ENCODE measurements at places on chromosomes 4 and X.
A peak's percentile ranks its signal among the peaks of the same experiment; 100 is the strongest.

DNA sequence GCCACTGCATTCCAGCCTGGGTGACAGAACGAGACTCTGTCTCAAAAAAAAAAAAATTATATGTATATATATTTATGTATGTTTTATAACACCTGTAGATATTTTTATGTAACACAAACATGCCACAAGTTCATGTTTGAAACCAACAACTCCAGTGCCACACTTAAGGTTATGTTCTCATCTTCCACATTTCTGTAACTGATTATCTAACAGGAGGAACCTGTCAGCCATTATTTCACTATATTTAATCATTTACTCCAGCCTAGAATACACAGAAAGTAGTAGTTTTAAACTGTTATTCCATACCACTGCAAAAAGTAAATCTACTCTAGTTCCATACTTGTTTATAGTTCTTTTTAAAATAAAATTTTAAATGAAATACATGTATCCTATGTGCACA is 32.3 kb downstream of the MCUB start:
- ATAC-seq, result no peak

DNA sequence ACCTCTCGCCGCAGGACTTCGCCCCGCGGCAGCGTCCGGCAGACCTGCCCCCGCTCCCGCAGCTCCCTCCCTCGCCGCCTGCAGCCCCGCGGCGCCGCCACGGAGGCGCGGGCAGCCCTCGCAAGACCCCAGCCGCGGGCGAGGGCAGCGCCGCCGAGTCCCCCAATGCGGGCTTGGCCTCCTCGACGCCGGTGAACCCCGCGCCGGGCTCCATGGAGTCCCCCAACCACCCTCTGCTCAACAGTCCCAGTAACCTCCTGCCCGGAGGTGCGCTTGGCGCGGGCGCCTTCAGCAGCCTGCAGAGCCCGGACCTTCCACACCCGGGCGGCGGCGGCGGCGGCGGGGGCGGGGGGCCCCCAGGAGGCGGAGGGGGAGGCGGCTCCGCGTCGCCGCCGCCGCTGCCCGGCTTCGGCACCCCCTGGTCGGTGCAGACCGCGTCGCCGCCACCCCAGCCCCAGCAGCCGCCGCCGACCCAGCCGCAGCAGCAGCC is 1.2 kb downstream of the CPEB2 start:
- ATAC-seq, result no peak

GRCh38 chrX:43612400-43612799 is 43.7 kb upstream of the MAOA start:
- ATAC-seq, result no peak

DNA sequence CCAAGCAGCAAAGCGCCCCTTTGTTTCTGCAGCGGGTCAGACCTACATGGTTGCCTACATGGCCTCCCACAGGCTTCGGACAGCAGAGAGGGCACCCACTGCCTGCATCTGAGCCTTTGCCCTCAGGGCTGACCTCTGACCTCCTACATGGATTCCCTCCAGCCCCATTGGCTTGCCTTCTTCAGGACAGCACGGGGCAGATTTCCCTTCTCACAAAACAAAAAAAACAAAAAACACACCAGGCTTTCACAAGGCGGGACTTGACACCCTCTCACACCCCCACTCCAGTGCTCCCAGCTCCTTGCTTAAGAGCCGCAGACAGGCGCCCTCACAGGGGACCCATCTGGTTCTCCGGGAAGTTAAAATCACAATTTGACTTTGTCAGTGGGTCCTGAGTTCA is 32.9 kb downstream of the ZFYVE28 start:
- no peak for ATAC-seq

DNA sequence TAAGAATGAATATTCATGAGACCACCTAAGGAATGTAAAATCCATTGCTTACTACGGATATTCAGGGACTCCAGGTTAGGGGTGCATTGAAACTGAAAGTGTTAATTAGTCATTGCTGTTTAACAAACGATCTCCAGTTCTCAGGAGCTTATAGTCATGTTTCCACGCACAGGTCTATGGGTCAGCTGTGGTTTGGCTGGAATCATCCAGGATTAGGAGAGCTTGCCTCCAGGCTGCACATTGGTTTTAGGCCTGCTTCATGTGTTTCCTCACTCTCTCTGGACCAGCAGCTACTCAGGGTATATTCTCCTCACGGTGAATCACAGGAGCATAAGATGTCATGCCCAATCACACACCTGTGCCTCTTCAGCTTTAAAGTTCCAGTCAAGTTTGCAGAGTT is 98.9 kb downstream of the ATXN3L start:
- ATAC-seq, result peak; percentile 29

- ATAC-seq, result no peak
These were observed 9.6 kb downstream of the SLC25A5 start for GRCh38 chrX:119477812-119478232.

- no peak for ATAC-seq
These were observed 35.6 kb upstream of the STX18 start for GRCh38 chr4:4577359-4577875.

DNA sequence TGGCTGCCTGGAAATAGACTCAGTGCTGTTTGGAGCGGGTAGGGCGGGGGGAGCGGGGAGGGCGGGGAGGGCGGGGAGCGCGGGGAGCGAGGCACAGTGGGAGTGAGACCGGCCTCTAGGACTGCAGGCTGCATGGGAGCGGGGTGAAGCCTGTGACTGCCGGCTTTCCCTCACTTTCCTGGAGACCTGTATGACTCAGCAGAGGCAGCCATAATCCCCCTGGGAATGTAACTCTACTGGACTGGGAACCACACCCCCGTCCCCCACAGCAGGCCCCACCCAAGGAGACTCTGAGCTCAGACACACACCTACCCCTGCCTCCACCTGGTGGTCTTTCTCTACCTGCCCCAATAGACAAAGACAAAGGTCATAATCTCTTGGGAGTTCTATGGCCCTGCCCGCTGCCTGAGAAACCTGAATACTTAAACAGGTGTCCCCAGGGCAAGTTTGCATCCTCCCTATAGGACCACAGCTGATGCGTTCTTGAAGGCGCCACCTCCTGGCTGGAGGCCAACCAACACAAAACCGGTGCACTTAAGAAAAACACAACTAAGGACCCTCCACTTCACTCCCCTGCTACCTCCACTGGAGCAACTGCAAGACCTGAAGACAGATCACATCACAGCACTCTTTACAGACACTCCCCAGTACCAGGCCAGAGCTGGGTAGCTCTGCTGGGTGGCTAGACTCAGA is 18.0 kb downstream of the HDAC8 start:
- no peak for ATAC-seq

DNA sequence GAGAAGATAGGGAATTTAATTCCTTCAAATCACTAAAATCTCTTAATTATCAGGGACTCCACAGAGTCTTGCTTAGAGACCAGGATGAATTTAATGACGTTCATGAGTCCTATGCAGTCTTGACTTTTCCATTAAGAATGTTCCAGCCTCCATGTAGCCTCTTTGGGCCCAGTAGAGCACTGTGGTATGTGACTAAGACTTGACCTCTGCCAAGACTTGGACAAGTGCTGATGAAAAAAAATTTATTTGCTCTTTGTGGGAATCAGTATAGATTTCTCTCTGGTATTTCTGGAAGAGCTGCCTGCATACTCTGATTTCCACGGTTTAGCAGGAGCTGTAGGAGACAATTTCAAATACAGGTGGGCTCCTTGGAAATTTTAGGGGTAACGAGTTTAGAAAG is 40.6 kb downstream of the CHRDL1 start:
- ATAC-seq, result no peak

GRCh38 chr4:188714907-188715306 is 575.7 kb downstream of the TRIML1 start:
- peak; percentile 91 for ATAC-seq

GRCh38 chrX:45295259-45295986 is 94.7 kb upstream of the DIPK2B start:
- peak; percentile 84 for ATAC-seq

GRCh38 chr4:169079942-169080827 is 70.1 kb upstream of the CBR4 start:
- peak; percentile 75 for ATAC-seq

- ATAC-seq, result no peak
These were observed 574.7 kb downstream of the PCDH7 start for GRCh38 chr4:31294655-31295480.

DNA sequence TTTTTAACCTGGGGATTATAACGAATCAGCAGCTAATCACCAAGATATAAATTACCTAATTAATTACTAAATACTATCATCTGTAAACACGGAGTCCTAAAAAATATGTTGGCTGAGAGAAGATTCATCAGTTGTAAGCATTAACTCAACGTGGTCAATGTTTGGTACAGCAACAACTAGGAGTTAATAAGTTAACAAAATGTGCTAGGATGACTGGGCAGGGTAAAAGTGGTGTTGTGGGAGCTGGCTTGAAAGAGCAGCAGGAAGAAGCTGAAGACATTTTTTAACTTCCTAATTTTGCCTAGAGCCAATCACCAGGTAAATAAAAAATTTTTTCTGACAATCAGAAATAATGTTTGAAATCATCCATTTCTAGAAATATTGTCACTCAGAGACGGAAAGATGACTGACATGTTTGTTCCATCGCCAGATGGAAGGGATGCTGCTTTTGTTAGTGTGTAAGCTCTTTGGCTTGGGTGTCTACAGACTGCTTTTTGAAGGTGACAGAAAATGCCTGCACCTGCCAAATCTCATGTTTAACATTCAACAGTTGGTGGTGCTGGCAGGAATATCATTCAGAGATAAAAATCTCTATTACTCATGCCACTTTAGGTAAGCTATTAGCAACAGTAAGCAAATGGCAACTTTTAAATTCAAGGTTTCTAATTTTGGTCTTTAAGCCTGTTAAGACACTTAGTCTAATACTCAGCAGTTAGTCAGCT is 1126.9 kb downstream of the STPG2 start:
- ATAC-seq, result no peak

DNA sequence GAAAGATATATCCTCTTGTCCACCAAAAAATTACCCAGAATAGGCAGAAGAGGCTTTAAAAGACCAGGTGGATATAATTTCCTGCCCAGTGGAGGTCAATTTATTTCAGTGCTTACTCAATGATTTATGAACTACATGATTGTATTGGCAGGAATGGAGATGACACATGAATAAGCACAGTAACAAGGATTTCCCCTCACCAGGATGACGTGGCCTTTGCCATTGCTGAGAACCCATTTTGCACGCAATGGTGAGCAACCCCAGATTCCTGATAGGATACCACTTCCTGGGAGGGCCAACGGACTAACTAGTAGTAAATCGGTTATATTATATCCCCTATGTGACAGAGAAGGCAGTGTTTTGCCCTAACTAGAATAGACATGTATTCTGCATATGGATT is 11.6 kb upstream of the TTC29 start:
- no peak for ATAC-seq

DNA sequence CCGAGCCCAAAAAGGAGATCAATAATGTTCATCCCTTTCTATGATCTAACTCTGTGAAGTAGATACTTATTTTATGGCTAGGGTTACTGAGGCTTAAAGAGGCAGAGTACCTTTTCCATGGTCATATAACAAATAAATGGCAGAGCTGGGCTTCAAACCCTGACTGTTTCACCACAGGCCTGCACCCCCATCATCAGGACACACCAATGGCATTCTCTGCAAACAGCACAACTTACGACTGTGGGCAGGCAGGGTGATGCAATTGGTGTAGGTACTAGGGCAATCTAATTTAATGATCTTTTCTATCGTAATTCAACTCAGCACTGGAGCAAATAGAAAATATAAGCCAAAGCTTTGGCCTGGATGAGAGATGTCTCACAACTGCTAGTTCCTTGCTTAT is 118.8 kb upstream of the CBR4 start:
- ATAC-seq, result no peak

GRCh38 chr4:171812333-171812664 is 905 bp upstream of the GALNTL6 start:
- no peak for ATAC-seq

DNA sequence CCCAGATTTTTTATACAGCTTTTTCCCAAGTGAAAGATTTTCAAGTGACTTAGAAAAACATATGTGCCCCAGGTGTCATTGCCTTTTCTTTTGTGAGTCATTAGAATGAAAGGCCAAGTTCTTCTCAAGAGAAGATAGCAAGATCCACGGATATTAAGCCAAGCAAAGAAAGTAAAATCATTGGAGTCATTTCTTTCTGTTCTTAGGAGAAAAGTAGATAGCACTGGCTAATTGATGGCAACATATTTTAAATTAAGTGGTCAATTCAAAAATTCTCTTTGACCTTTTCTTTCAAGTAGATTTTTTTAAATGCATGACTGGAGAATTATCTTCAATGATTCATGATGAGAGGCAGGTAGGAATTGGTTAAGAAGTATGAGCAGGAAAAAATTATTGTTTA is 94.4 kb downstream of the HHIP start:
- no peak for ATAC-seq

- ATAC-seq, result no peak
These were observed 3.4 kb downstream of the AKAP14 start for GRCh38 chrX:119899125-119899524.

DNA sequence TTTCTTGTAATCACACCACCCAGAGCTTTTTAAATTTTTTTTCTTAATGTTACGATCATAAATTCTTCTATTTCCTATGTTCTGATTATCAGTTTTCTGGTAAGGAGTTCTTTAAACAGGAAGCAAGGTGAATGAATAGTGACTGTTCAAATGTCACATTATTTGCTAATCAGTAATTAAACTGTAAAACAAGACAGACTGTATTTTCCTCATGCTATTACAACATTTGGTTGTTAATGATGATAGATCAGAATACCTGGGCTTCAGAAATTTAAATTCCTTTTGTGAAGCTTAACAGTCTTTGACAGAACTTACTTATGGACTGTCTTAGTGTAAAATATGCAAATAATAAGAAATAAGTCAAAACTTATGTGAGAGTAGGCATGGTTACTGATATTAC is 41.4 kb downstream of the CLCN3 start:
- ATAC-seq, result no peak

GRCh38 chr4:8195841-8196458 is 3.1 kb upstream of the SH3TC1 start:
- no peak for ATAC-seq

- no peak for ATAC-seq
These were observed 1587.9 kb upstream of the ADGRL3 start for GRCh38 chr4:59612235-59612634.

DNA sequence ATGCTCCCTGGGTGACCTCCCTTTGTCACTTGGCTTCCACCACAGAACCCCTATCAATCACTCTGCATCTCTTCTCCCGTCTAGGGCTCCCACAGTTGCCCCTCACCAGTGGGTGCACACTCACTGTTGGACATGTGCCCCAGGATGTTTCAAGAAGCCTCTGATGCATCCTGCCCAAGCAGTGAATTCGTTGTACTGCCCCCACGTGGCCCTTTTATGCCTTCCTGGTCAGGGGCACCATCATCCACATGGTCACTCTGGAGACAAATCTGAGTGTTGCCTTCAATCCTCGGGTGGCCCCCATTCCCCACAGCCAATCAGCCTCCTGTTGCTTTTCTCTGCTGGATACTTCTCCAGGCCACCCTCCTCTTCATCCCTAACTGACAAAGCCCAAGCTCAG is 12.2 kb downstream of the ITIH6 start:
- peak; percentile 72 for ATAC-seq

Data from SK-N-SH treated with all-trans-retinoic acid at 6 μM for 48 hours (cell line).